ENCODE measurements at places on chromosomes 1 and 21.

GRCh38 chr21:38590449-38591217, 92.4 kb upstream of the ERG start:
- no peak for DNase-seq

- DNase-seq = no peak
These were observed 3.9 kb downstream of the KPNA6 start for GRCh38 chr1:32111789-32112188.

GRCh38 chr1:244171241-244171985, 120.3 kb downstream of the ZBTB18 start:
- no peak for DNase-seq

- DNase-seq = peak; percentile 29
These were observed 1144.6 kb upstream of the ADGRL2 start for GRCh38 chr1:80656014-80656636.

- DNase-seq = peak; percentile 68
These were observed 27.4 kb upstream of the CTPS1 start for GRCh38 chr1:40951943-40952743.

DNA sequence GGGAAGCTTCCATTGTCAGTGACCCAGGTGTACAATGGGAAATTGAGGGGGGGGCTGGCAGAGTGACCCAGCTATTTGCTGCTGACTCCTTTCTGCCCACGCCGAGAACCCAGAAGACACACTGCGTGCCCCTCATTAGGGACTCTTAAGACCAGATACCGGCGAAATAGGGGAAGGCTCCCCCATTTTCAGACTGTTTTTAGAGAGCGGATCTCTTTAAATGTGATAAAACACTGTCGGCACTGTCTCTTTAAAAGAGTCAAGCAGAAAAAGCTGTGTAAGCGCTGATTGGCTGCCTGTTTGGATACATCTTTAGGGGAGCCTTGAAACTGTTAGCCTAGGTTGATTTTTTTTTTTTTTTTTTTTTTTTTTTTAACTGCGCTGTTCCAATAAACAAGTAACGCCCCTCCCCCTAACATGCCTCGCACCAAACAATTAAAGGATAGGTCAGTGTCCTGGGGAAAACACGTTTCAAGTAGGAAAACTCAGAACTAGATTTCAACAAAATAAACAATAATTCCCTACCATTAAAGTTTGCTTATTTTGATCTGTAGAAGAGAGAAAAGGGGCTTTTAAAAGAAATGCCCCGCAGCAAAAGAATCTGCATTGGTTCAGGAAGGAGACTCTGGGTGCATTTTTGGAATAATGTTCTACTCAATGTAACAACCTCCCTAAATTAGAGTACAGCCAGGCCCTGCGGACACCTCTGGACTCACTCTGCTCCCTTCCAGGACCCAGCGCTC, 1.4 kb upstream of the SSBP3 start:
- DNase-seq = peak; percentile 94

- DNase-seq = no peak
These were observed 1.2 kb downstream of the S100A10 start for GRCh38 chr1:151992303-151993083.

GRCh38 chr1:222995236-222995580, 147.8 kb downstream of the TLR5 start:
- DNase-seq = no peak

DNA sequence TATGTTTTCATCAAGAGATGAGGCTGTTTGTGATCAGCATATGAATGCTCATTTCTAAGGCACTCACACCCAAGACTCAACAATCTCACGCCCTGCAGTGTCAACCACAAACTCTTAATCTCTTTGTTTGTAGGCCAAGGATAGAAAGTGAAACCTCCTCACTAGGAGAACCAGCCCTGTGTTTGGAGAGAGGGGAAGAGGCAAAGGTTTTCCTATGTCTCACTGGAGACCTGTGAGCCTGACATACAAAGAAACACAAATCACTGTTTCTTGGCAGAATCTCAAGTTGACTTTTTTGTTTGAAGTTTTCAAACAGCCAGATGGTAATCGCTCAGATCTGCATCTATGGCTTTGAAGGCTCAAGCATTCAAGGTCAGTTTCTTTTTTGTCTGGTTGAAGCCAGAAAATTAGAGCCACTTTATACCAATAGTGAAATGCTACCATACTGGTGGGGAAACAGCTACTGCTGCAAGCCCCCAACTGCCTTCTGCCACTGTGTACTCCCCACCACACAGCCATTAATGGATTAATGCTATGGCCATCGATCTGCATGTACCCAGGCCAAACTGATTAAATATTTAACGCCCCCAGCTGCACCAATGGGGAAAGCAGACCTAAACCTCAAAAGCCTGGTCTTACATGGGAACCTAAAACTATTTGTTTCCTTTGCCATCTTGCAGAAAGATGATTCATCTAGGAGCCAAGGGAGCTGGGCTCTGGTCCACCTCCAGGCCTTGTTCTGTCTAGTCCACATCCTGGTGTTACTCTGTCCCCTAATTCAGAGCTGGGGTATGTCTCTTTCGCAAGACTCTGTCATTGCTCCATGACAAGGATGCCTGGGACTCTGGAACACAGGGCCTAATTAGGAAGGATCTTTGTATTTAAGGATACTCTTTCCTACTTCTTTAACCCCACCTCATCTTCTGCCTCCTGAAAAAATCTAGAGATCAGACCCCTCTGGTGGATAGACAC, 16.3 kb downstream of the PDZK1 start:
- DNase-seq = no peak

GRCh38 chr1:54627196-54627595, 3.9 kb upstream of the FAM151A start:
- DNase-seq = no peak

DNA sequence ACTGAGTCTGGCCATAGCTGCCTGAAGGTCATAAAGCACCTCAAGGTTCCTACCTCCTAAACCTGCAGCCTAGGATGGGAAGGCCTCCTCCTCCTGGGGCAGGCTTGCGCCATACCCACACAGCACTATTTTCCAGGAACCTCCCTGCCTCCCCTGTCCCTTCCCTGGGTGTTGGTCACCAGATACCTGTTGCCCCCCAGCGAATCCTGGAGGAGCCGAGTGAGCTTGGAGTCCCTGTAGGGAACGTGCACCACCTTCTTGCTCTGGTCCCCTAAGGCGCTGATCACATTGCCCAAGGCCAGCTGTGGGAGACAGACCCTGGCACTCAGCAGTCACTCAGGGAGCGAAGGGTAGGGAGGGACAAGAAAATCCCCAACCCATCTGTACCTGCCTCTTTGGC, 19.4 kb downstream of the KIF21B start:
- no peak for DNase-seq

DNA sequence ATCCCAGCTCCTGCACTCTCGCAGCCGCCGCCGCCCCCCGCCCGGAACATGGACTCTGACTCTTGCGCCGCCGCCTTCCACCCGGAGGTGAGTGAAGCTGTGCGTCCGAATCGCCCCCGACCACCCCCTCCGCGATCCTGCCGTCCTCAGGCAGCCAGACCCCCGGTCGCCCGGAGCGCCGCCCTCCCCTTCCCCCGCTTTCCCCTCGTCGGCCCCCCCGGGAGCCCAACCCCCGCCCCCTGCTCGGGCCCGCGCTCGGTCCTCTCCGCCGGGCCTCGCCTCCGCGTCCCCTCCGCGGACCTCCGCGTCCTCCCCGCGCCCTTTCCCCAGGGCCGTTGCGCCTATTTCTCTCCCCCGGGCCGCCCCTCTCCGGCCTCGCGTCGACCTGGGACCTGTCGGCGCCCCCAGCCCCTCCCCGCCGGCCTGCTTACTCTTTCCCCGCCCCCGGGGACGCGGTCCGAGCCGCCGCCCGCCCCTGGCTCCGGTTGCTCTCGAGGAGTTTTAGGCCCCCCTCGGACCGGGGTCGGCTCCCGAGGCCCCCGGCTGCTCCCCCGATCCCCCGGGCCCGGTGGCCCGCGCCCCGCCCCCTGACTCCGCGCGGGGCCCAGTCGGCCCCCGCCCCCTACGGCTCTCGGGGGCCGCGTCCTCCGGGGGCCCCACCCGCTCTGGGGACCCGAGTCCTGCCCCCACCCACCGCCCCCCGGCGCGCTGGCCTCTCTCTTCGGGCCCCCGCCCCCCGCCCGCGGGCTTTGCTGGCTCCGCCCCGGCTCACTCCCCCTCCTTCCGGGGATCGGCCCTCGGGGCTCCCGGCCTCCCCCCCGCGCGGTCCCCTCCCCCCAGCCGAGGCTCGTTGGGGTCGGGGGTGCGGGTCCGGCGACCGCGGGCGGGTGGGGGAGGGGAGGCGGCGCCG, 743 bp downstream of the PHF13 start:
- no peak for DNase-seq

DNA sequence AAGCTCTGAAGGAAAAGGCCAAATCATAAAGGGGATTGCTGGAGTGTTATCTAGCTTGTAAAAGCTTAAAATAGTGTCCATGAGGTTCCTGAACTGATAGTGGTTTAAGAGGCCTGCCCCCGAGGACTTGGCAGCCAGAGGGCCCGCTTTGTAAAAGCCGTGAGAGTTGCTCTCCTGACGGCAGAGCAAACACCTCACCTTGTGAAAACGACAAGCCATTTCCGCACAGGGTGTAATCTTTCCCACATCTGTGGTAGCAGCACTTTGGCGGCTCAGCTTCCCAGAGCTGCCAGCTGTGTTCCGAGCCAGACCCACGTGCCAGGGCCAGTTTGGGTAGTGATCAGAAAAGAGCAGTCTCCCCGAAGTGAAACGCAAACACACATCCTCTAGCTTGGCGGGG, 37.0 kb downstream of the SERBP1 start:
- no peak for DNase-seq

- no peak for DNase-seq
These were observed 759 bp downstream of the SMYD3 start for GRCh38 chr1:246506367-246506673.

DNA sequence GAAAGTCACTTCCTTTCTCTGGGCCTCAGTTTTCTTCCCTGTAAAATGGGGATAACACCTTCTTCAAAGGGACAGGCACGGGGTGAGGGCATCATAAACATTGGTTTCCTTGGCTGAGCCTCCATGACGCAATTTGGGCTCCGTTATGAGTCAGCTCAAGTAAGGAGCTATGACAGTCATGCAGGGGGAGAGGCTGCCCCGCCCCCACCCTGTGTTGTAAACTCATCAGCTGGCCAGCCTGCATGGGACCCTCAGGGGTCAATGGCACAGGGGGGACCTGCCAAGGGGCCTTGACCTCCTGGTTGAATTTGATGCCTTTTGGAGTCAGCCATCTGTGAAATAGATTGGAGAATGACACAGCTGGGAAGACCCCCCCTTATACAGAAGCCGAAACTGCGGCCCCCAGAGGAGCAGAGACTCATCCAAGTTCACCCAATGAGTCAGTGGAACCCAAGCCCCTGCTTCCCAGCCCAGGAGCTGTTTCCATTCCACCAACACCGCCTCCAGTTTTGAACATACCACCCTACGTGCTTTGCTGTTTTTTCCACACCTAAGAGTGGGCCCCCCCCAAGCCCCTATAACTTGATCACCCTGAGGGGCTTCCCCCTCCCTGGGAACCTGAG, 36.8 kb upstream of the RUNX3 start:
- no peak for DNase-seq

- DNase-seq = no peak
These were observed 2.9 kb upstream of the PDZK1IP1 start for GRCh38 chr1:47192458-47193384.

DNA sequence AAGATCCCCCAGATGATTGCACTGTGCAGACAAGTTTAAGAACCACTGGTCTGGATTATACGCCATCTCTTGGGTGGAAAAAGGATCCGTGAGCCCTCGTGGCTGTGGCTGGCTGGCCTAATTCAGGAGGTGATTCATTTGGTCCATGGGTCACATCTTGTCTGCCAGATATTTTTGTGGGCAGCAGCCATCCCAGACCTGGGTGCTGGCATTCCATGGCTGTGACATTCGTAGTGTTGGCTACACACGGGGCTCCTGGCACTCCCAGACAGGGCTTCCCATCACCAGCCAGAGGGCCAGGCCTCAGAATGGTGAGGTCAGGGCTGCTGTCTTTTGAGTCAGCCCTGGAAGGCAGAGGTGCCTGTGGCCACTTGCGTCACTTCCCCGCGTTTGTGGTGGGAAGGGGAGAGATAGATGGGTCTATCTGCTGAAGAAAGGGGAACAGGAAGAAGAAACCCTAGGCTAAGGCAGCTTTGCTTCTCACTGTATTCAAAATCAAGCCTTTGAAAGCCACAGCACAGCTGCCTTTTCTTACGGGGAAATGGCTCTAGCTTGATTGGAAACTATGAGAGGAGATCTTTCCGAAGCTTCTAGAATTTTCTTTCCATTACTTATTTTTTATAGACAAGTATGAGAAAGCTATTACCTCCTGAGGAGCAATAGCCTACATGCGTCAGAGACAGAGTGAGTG, 32.4 kb downstream of the EIF2D start:
- DNase-seq = no peak

DNA sequence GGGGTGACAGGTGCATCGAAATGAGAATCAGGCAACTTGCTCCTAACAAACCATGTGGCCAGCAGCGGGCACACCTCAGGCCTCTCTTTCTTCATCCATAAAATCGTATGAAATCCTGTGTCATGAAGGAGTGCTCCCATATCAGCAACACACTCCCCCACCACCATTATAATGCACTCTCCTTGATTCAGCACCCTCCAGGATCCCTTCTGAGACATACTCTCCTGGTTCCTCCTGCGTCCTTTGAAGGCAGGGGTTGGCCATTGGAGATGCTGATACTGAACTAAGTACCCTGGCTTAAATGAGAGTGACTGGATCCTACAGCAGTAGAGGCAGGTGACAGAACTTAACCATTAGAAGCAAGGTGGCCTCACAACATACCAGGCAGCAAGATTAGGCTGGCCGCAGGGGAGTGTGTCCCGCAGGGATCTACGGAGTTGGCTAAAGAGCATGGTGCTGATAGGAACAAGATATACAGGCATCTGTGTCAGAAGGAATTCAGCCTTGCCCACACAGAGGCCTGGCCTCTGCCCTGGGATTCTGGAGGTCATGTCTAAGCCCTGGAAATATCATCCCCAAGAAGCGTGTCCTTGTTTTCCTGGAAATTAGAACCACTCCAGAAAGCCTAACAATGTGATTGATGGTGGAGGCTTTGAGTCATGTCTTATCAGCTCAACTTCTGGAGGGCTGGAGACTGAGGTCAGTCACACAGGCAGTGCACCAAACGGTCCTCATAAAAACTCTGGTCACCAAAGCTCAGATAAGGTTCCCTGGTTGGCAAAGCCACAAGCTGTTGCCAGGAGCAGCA, 16.8 kb downstream of the S100A7A start:
- no peak for DNase-seq
